ENCODE measurements at places on chromosomes 12 and 14. TPM values are rescaled to one million over a fixed set of nuclear protein-coding genes. Genes with fewer than 3 reads are reported as not detected.

Gene ANG
- total RNA-seq = 6.3 TPM

DNA sequence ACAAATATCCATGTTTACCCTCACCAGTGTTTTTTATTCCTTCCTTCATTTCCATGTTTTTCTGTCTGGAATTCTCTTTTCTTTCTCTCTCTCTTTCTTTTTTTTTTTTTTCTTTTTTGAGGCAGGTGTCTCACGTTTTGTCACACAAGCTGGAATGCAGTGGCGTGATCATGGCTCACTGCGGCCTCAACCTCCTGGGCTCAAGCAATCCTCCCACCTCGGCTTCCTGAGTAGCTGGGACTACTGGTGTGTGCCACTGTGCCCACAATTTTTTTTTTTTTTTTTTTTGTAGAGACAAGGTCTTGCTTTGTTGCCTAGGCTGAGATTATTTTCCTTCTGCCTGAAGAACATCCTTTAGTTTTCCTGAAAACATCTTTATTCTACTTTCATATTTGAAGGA is 15.0 kb upstream of the AMIGO2 start:
- H3K4me3 ChIP-seq = no peak overlapping the region
- no peak for DNase-seq
- H3K27ac ChIP-seq = no peak overlapping the region

DNA sequence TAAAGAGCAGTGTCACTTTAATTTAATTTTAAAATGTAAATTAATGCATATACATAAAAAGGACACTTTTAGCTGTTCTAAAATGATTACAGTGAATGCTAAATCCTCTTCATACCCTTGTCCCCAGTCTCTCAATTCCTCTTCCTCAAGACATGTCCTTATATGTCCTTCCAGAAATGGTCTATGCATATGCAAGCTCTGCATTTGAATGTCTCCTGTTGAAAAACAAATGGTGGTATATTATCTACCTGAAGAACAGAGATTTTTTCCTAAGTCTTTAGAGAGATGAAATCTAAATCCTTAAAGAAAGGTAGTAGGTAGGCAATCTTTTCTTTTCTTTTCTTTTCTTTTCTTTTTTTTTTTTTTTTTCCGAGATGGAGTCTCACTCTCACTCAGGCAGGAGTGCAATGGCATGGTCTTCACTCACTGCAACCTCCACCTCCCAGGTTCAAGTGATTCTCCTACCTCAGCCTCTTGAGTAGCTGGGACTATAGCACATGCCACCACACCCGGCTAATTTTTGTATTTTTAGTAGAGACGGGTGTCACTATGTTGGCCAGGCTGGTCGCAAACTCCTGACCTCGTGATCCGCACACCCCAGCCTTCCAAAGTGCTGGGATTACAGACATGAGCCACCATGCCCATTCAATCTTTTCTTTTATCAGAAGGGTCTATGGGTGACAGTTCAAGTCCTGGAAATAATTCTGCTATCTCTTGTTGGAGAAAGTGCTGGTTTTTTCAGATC is 180.5 kb downstream of the PRKCH start:
- DNase-seq = no peak
- no peaks in the 10 kb centered on the region for H3K36me3 ChIP-seq
- H3K4me3 ChIP-seq = no peak overlapping the region
- H3K27ac ChIP-seq = no peak overlapping the region

DNA sequence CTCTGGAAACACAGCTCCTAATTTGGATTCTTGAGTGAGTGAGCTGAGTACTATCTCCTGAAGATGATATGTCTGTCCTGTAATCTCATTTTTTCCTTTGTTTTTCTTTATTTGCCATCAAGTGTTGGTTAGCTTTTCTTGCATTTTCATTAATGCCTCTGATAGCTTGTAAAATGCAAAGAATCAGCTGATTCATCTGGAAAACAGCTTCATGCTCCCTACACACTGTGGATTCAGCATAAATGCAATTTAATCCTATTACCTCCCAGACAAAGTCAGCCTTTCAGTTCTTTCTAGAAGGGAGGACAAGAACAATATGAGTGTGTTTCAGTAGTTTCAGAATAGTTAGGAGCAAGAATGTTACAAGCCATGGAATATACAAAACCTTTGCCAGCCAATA is 79.4 kb downstream of the DACT1 start:
- no peak overlapping the region for H3K27ac ChIP-seq
- no peaks in the 10 kb centered on the region for H3K36me3 ChIP-seq
- H3K4me1 ChIP-seq = peaks cover 7% of the 10 kb centered on the region
- DNase-seq = no peak
- no peak overlapping the region for H3K4me3 ChIP-seq
- no peaks in the 10 kb centered on the region for H3K27me3 ChIP-seq
